ENCODE measurements at places on chromosomes 11 and 22.
A peak's percentile ranks its signal among the peaks of the same experiment; 100 is the strongest.

GRCh38 chr11:46896719-46897406, 21.5 kb downstream of the LRP4 start:
- DNase-seq, result no peak
- no peak overlapping the region for H3K4me3 ChIP-seq
- H3K36me3 ChIP-seq, result peaks cover 21% of the 10 kb centered on the region
- H3K27ac ChIP-seq, result no peak overlapping the region
- H3K27me3 ChIP-seq, result peaks cover 4% of the 10 kb centered on the region
- peaks cover 3% of the 10 kb centered on the region for H3K4me1 ChIP-seq

GRCh38 chr22:33126881-33127280, 68.7 kb upstream of the SYN3 start:
- no peaks in the 10 kb centered on the region for H3K36me3 ChIP-seq
- DNase-seq, result no peak
- no peaks in the 10 kb centered on the region for H3K27me3 ChIP-seq
- H3K4me3 ChIP-seq, result no peak overlapping the region
- H3K27ac ChIP-seq, result no peak overlapping the region

GRCh38 chr11:36454941-36455631, 55.0 kb downstream of the TRAF6 start:
- H3K4me3 ChIP-seq, result no peak overlapping the region
- peaks cover 22% of the 10 kb centered on the region for H3K27me3 ChIP-seq
- peaks cover 78% of the 10 kb centered on the region for H3K36me3 ChIP-seq
- no peak overlapping the region for H3K27ac ChIP-seq
- peaks cover 30% of the 10 kb centered on the region for H3K4me1 ChIP-seq

DNA sequence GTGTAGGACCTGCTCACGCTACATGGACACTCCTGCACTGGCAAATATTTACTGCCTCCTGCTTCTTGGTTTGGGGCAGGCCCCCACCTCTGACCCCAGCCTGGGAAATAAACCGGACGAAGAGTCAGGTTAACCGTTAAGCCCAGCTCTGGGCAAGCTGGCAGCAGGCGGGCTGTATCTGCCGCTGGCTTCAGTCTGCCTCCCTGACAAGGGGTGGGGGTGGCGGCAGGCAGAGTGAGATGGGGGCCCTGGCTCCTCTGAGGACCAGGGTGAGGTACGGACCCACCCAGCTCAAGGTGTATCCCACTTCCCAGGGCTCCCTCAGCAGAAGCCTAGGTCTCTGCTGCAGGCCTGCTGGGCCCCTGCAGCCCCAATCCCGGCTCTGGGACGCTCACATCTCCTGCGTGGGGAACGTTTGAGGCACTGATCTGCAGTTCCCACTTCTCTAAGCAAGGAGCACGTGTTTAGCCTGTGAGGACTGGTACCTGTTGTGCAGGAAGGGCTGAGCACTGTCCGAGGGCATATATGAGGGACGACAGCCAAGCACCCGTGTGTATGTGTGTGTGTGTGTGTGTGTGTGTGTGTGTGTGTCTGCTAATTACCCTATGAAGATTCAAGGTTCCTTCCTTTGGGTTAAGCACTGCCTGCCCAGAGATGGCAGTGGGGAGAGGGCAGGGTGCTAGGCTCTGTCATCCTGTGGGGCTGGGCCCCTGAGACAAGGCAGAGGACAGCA, 1.1 kb upstream of the LRRC75B start:
- H3K4me3 ChIP-seq, result no peak overlapping the region
- H3K36me3 ChIP-seq, result no peaks in the 10 kb centered on the region
- no peaks in the 10 kb centered on the region for H3K4me1 ChIP-seq
- H3K27ac ChIP-seq, result no peak overlapping the region

DNA sequence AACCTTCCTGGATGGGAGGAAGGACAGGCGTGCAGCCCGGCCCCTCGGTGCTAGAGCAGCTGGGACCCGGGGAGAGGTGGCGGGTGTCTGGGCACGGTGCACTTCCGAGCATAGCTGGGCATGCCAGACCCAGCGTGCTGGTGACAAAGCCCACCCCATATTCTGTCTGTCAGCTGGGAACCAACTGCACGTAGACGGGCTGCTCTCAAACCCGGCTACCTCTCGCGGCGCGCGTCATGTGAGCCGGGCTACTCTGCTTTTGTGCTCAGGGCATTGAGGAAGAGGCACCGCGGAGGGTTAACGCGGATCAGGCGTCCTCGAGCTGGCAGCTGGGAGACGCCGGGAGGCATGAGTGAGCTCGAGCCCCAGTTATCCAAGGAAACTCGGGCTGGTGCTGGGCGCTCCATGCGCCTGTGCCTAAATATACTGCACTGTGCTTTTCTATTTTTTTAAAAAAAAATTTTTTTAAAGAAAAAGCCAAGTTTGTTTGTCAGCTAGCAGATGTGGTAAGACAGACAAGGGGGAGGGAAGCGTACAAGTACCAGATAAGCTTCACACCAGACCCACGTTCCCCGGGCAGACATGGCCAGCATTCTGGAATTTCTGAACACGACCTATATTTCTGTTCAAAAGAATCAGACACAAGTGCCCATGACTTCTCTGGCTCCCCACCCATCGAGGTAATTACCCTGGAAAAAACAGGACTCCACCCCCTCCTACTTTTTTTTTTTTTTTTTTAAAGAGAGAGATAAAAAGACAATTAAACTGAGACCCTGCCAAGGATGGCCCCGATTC, 425.6 kb downstream of the SHANK2 start:
- H3K36me3 ChIP-seq, result no peaks in the 10 kb centered on the region
- H3K4me1 ChIP-seq, result peaks cover 11% of the 10 kb centered on the region
- H3K27me3 ChIP-seq, result peaks cover 1% of the 10 kb centered on the region
- no peak overlapping the region for H3K4me3 ChIP-seq

DNA sequence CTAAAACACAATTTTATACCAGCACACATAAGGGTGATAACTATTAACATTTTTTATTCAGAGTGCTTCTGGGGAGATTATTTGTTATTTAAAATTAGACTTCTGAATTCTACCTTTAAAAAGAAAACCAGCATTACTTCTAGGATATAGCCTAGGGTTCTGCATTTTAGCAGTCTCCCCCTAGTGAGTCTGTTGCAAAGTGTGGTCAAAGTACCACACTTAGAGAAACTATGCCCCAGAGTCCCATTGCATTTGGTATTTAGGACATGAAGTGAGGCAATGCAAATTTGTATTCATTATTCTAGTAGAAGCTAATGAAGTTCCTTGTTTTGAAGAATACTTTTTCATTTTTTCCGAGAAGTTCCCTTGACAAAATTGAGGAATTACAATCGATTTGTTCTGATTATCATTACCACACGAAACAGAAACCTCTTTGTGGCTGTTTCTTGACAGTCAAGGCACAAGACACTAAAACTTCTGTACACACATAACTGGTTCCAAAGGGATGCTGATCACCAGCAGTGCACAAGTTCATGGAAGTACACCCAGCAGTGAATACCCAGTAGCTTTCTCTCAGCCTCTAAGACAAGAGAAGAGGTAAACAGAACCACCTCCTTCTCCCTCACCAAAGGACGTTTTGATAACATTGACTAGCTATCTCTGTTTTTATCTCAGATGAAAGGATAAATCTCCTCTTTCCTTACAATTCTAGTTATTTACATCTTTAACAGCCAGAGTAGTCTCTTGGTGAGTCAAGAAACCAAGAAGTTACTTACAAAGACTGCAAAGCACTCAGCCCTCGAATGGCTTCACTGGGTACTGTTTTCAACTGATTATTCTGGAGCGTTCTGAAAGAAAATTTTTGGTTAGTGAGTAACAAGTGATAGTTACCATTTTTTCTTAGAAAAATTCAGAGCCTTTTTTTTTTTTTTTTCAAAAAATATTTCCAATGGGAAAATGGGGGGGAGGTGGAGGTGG, 27.6 kb upstream of the CCDC34 start:
- H3K27me3 ChIP-seq, result peaks cover 1% of the 10 kb centered on the region
- H3K27ac ChIP-seq, result no peak overlapping the region
- peaks cover 17% of the 10 kb centered on the region for H3K4me1 ChIP-seq

GRCh38 chr11:118289401-118289800, 15.1 kb upstream of the CD3E start:
- H3K27ac ChIP-seq, result no peak overlapping the region
- H3K4me3 ChIP-seq, result no peak overlapping the region
- H3K4me1 ChIP-seq, result no peaks in the 10 kb centered on the region
- H3K27me3 ChIP-seq, result peaks cover 2% of the 10 kb centered on the region
- DNase-seq, result no peak

- H3K36me3 ChIP-seq, result no peaks in the 10 kb centered on the region
- no peaks in the 10 kb centered on the region for H3K4me1 ChIP-seq
- no peak for DNase-seq
- no peaks in the 10 kb centered on the region for H3K27me3 ChIP-seq
- no peak overlapping the region for H3K4me3 ChIP-seq
Observed at GRCh38 chr11:48161951-48162884, 54.4 kb upstream of the OR4B1 start.

GRCh38 chr22:20530368-20531153, 23.2 kb downstream of the MED15 start:
- no peak for DNase-seq
- peak overlapping the region; percentile 34 for H3K4me3 ChIP-seq
- peaks cover 13% of the 10 kb centered on the region for H3K27me3 ChIP-seq
- peaks cover 37% of the 10 kb centered on the region for H3K36me3 ChIP-seq

DNA sequence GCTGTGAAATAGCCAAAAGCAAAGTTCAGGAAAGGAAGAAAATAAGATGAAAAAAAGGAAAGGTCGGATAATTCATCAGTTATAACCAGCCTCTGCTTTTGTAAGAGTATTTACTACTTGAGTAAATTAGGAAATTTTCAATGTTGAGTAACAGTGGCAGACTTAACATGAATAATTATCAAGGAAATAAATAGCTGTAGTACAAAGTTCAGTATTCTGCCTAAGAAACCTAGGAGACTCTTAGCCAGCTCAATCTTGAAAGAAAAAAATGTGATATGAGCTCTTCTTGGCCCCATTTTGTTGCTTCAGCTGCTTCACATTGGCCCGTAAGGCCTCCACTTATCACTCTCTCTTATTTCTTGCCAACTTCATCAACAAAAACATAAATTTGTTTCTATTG, 17.0 kb upstream of the DNAJB7 start:
- no peaks in the 10 kb centered on the region for H3K27me3 ChIP-seq
- DNase-seq, result no peak
- H3K4me3 ChIP-seq, result no peak overlapping the region
- no peak overlapping the region for H3K27ac ChIP-seq
- no peaks in the 10 kb centered on the region for H3K4me1 ChIP-seq
- peaks cover 9% of the 10 kb centered on the region for H3K36me3 ChIP-seq

- no peaks in the 10 kb centered on the region for H3K36me3 ChIP-seq
- H3K27me3 ChIP-seq, result peaks cover 5% of the 10 kb centered on the region
- H3K4me3 ChIP-seq, result no peak overlapping the region
- no peak for DNase-seq
- peaks cover 14% of the 10 kb centered on the region for H3K4me1 ChIP-seq
Observed at GRCh38 chr11:60872961-60873524, 5.7 kb downstream of the ZP1 start.

GRCh38 chr11:65410936-65411680, 11.5 kb upstream of the NEAT1 start:
- peaks cover 13% of the 10 kb centered on the region for H3K27me3 ChIP-seq
- no peak overlapping the region for H3K4me3 ChIP-seq
- DNase-seq, result no peak
- H3K27ac ChIP-seq, result peak overlapping the region; percentile 13

DNA sequence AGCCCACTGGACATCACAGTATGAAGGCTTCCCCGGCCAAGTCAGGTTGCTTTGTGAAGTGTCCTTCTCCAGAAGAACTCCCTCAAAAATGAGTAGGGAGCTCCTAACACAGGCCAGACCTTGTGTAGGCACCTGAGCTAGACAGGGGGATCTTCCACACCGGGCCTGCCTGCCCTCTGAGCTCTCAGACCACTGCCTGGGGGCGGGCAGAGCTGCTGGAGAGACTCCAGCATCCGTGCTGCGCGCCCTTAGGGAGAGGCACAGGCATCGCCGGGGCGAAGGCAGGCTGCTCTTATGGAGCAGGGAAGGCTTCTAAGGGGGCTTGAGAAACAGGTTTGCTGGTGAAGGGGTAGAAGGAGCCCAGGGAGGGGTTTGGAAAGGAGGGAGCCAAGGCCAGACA, 4.4 kb downstream of the KCNJ5 start:
- no peaks in the 10 kb centered on the region for H3K36me3 ChIP-seq
- peaks cover 10% of the 10 kb centered on the region for H3K27me3 ChIP-seq
- no peak for DNase-seq
- H3K4me3 ChIP-seq, result no peak overlapping the region
- no peak overlapping the region for H3K27ac ChIP-seq
- peaks cover 4% of the 10 kb centered on the region for H3K4me1 ChIP-seq

GRCh38 chr11:45079075-45079444, 67.4 kb upstream of the PRDM11 start:
- no peak for DNase-seq
- peaks cover 27% of the 10 kb centered on the region for H3K4me1 ChIP-seq
- no peak overlapping the region for H3K27ac ChIP-seq

- no peak overlapping the region for H3K27ac ChIP-seq
- no peaks in the 10 kb centered on the region for H3K27me3 ChIP-seq
- H3K36me3 ChIP-seq, result peaks cover 4% of the 10 kb centered on the region
- no peak overlapping the region for H3K4me3 ChIP-seq
- H3K4me1 ChIP-seq, result no peaks in the 10 kb centered on the region
- no peak for DNase-seq
Observed at GRCh38 chr11:17296852-17297559, 20.5 kb downstream of the NUCB2 start.

GRCh38 chr11:15852179-15852578, 504.2 kb downstream of the SOX6 start:
- H3K4me3 ChIP-seq, result no peak overlapping the region
- peaks cover 13% of the 10 kb centered on the region for H3K4me1 ChIP-seq
- no peaks in the 10 kb centered on the region for H3K36me3 ChIP-seq
- peak; percentile 37 for DNase-seq
- H3K27ac ChIP-seq, result no peak overlapping the region
- no peaks in the 10 kb centered on the region for H3K27me3 ChIP-seq

All from endothelial cell (in vitro differentiated cells).